ENCODE measurements at places on chromosomes 2 and 18. TPM values are rescaled to one million over a fixed set of nuclear protein-coding genes. Genes with fewer than 3 reads are reported as not detected.
A peak's percentile ranks its signal among the peaks of the same experiment; 100 is the strongest.

DNA sequence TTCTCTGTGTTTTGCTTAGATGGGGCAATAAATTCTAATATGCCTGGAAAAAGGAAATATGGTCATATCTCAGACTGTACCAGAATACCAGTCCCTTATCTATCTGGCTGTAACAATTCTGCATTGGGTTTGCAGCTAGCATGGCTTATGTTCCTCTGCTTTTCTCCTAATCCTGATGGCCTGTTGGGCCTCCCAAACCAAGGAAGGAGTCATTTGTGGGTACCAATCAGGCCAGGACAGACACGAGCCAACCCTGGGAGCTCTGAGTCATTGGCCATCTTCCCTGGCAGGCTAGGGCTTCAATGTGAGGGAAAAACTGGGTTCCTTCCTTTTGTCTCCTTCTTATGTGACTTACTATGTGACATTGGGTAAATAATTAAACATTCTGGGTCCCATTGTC, 12.0 kb downstream of the SMARCAL1 start:
- no peak for DNase-seq
- no peak overlapping the region for H3K4me3 ChIP-seq
- peaks cover 6% of the 10 kb centered on the region for H3K36me3 ChIP-seq
- no peak overlapping the region for H3K27ac ChIP-seq
- no peaks in the 10 kb centered on the region for H3K27me3 ChIP-seq

- H3K4me1 ChIP-seq = peaks cover 33% of the 10 kb centered on the region
- DNase-seq = no peak
- H3K4me3 ChIP-seq = no peak overlapping the region
- no peak overlapping the region for H3K27ac ChIP-seq
These were observed 37.5 kb downstream of the KCNS3 start for GRCh38 chr2:17915811-17916518.

GRCh38 chr18:199768-200167, 41.4 kb downstream of the USP14 start:
- no peaks in the 10 kb centered on the region for H3K27me3 ChIP-seq
- no peak overlapping the region for H3K4me3 ChIP-seq
- H3K4me1 ChIP-seq = no peaks in the 10 kb centered on the region
- H3K36me3 ChIP-seq = peaks cover 9% of the 10 kb centered on the region
- H3K27ac ChIP-seq = no peak overlapping the region

- no peak overlapping the region for H3K27ac ChIP-seq
- H3K4me1 ChIP-seq = peaks cover 4% of the 10 kb centered on the region
- H3K4me3 ChIP-seq = no peak overlapping the region
- no peak for DNase-seq
- H3K27me3 ChIP-seq = no peaks in the 10 kb centered on the region
- H3K36me3 ChIP-seq = no peaks in the 10 kb centered on the region
These were observed 163.7 kb downstream of the SOCS6 start for GRCh38 chr18:70452501-70452900.

DNA sequence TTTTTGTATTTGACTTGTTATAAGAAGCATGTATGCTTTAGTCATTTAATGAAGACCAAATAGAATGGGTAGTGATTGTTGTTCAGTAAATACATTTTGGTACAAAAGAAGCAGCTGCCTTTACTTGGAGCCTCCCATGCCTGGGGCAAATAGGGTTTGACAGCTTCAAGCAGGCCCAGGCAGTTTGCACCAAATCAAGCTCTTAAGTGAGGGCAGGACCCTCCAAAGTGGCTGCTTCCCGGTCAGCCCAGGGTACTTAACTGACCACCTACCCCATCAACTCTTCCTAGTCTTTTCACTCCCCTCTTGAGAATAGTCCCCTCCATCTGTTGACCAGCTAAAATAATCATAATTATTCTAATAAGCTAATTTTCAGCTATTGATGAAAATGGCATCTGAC, 5.2 kb downstream of the MAPRE3 start:
- H3K36me3 ChIP-seq = no peaks in the 10 kb centered on the region
- no peak for DNase-seq
- no peak overlapping the region for H3K4me3 ChIP-seq
- H3K4me1 ChIP-seq = no peaks in the 10 kb centered on the region

- no peaks in the 10 kb centered on the region for H3K36me3 ChIP-seq
- no peaks in the 10 kb centered on the region for H3K27me3 ChIP-seq
- no peaks in the 10 kb centered on the region for H3K4me1 ChIP-seq
- no peak for DNase-seq
These were observed 314.4 kb downstream of the GRB14 start for GRCh38 chr2:164306872-164307271.

DNA sequence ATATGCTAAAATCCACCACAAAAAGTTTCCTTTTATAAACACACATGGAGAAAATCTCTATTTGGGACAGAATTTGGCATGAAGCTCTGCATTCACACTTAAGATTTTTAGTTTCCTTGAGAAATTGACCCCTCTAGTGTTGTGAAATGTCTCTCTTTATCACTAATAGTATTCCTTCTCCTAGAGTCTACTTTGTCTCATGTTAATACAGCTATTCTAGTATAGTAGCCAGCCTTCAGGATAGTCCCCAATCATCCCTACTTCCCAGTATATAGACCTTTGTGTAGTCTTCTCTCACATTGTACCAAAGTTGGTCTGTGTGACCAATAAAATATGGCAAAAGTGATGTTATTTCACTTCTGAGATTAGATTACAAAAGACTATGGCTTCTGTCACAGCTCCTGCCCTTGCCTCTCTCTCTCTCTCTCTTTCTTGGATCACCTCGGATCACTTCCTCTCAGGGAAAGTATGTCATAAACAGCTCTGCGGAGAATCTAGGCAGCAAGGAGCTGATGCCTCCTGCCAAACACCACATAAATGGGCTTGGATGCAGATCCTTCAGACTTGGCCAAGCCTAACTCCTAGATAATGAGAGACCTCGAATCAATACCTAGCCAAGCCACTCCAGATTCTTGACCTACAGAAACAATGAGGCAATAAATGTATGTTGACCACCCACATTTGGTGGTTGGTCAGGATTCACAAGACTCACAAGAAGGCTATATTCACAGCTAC, 59.7 kb upstream of the NABP1 start:
- no peak overlapping the region for H3K4me3 ChIP-seq
- no peak for DNase-seq
- H3K36me3 ChIP-seq = no peaks in the 10 kb centered on the region
- no peak overlapping the region for H3K27ac ChIP-seq

LYPD6 gene
- 2.4 TPM for total RNA-seq

GRCh38 chr2:31578316-31578715, 2.4 kb downstream of the SRD5A2 start:
- no peak overlapping the region for H3K4me3 ChIP-seq
- no peak overlapping the region for H3K27ac ChIP-seq
- H3K36me3 ChIP-seq = no peaks in the 10 kb centered on the region
- H3K27me3 ChIP-seq = peaks cover 7% of the 10 kb centered on the region
- no peaks in the 10 kb centered on the region for H3K4me1 ChIP-seq

DNA sequence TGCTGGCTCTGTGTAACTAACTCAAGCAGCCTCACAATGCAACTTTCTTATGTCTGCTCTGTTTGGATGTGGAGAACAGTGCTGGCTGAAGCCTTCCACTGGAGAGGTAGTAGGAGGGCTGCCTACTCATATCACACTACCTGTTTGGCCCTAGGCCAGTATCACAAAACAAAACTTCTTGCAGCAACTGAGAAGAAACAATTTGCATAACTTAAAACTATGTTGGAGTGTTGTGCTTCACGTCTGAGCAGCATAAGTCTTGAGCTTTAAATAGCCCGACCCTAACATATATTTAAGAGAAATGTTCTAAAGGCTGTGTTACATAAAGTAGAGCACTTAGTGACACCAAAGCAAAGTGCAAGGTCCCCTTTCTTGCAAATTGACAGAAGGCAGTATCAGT, 204.9 kb upstream of the ACVR2A start:
- no peaks in the 10 kb centered on the region for H3K4me1 ChIP-seq
- H3K27me3 ChIP-seq = no peaks in the 10 kb centered on the region
- no peak overlapping the region for H3K4me3 ChIP-seq
- H3K27ac ChIP-seq = no peak overlapping the region
- no peaks in the 10 kb centered on the region for H3K36me3 ChIP-seq

GRCh38 chr2:237109421-237109934, 23.8 kb downstream of the COPS8 start:
- no peaks in the 10 kb centered on the region for H3K36me3 ChIP-seq
- H3K27me3 ChIP-seq = no peaks in the 10 kb centered on the region
- no peak overlapping the region for H3K27ac ChIP-seq

TBR1 gene
- not detected for total RNA-seq

- H3K27ac ChIP-seq = no peak overlapping the region
- H3K4me3 ChIP-seq = peak overlapping the region; percentile 67
- no peaks in the 10 kb centered on the region for H3K27me3 ChIP-seq
- no peaks in the 10 kb centered on the region for H3K36me3 ChIP-seq
- no peak for DNase-seq
- peaks cover 22% of the 10 kb centered on the region for H3K4me1 ChIP-seq
These were observed 1.4 kb downstream of the MSH2 start for GRCh38 chr2:47404356-47404755.

- no peaks in the 10 kb centered on the region for H3K4me1 ChIP-seq
- H3K36me3 ChIP-seq = no peaks in the 10 kb centered on the region
- no peak overlapping the region for H3K27ac ChIP-seq
- no peak for DNase-seq
These were observed 103.8 kb downstream of the EPHA4 start for GRCh38 chr2:221468317-221468716.

KCNJ3 gene
- 31.5 TPM for total RNA-seq

GRCh38 chr2:20107776-20108175, 56.3 kb upstream of the LAPTM4A start:
- H3K27me3 ChIP-seq = peaks cover 20% of the 10 kb centered on the region
- no peak overlapping the region for H3K4me3 ChIP-seq
- H3K4me1 ChIP-seq = no peaks in the 10 kb centered on the region
- H3K36me3 ChIP-seq = no peaks in the 10 kb centered on the region
- H3K27ac ChIP-seq = no peak overlapping the region

KATNAL2 gene
- total RNA-seq = 11.7 TPM

DSC2 gene
- 2.1 TPM for total RNA-seq

DNA sequence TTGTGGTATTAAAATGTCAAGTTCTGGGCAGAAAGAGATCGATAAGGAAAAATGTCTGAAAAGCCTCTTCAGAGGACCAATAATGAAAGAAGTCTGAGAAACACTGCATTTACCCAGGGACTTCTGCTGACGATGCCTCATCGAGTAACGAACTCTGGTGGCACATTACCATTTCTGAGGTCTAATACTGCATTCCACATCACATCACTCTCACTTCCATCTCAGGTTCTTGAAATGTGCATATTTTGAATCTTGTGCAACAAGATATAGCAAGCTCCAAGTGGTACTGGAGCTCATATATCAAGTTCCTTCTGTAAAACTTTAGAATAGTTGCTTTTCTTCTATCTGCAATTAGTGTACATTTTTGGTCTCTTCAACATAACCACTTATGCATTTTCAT, 619.1 kb upstream of the DDX18 start:
- H3K27me3 ChIP-seq = no peaks in the 10 kb centered on the region
- no peak overlapping the region for H3K27ac ChIP-seq
- H3K4me1 ChIP-seq = no peaks in the 10 kb centered on the region
- no peak overlapping the region for H3K4me3 ChIP-seq
- no peaks in the 10 kb centered on the region for H3K36me3 ChIP-seq
- no peak for DNase-seq

CKAP2L gene
- total RNA-seq = not detected

DNA sequence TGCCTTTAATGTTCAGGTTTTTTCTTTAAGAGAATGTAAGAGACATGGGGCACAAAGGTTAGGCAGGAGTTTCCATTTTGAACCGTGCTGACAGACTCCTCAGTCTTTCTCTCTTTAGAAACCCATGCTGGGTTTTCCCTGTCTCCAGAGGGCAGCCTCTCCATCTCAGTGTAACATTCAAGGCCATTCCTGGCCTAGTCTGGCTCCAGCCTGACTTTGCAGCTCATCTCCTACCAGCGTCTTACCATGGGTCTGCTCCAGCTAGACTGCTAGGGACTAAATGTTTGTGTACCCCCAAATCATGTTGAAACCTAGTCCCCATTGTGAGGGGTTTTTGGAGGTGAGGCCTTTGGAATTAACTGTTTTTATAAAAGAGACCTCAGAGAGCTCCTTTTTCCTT, 9.8 kb upstream of the CLIP4 start:
- no peaks in the 10 kb centered on the region for H3K36me3 ChIP-seq
- no peaks in the 10 kb centered on the region for H3K4me1 ChIP-seq
- no peak overlapping the region for H3K4me3 ChIP-seq
- DNase-seq = no peak
- H3K27ac ChIP-seq = no peak overlapping the region

DNA sequence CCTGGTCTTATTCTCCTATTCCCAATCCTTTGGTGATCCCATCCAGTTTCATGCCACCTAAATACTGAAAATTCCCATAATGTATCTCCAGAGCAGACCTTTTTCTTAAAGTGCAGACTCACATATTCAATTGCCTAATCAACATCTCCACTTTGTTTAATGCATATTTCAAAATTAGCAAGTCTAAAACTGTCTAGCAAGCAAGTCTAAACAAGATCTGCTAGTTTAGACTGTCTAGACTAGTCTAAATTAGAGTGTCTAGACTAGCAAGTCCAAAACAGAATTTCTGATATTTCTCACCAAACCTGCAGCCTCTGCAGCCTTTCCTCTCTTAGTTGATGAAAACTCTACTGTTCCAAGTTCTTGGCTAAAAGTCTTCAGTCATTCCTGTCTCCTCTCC, 44.6 kb downstream of the THUMPD2 start:
- DNase-seq = no peak
- H3K27me3 ChIP-seq = no peaks in the 10 kb centered on the region
- peaks cover 86% of the 10 kb centered on the region for H3K36me3 ChIP-seq
- H3K4me3 ChIP-seq = no peak overlapping the region
- H3K4me1 ChIP-seq = no peaks in the 10 kb centered on the region
- no peak overlapping the region for H3K27ac ChIP-seq

GRCh38 chr2:10284108-10284870, 18.4 kb upstream of the HPCAL1 start:
- H3K4me1 ChIP-seq = peaks cover 37% of the 10 kb centered on the region
- no peaks in the 10 kb centered on the region for H3K27me3 ChIP-seq
- H3K27ac ChIP-seq = peak overlapping the region; percentile 90
- no peak overlapping the region for H3K4me3 ChIP-seq
- H3K36me3 ChIP-seq = no peaks in the 10 kb centered on the region
- DNase-seq = no peak

Data from tibial nerve (tissue), 4 donors.